Purkinje cell (primary cell): ENCODE measurements at places on chromosomes 16 and 17. TPM values are rescaled to one million over a fixed set of nuclear protein-coding genes. Genes with fewer than 3 reads are reported as not detected.

The CCDC144A gene
- 2.4 and 9.5 TPM in 2 replicates for polyA plus RNA-seq

The RCVRN gene
- polyA plus RNA-seq: not detected in 2 replicates

The QRICH2 gene
- 0.21 and 0.31 TPM in 2 replicates for polyA plus RNA-seq

The CA5A gene
- polyA plus RNA-seq: not detected in 2 replicates

The KRTAP17-1 gene
- not detected in 2 replicates for polyA plus RNA-seq

The WNT3 gene
- polyA plus RNA-seq: 9.9 and 11.2 TPM in 2 replicates

The SLC16A13 gene
- not detected in 2 replicates for polyA plus RNA-seq

The MT1A gene
- polyA plus RNA-seq: 3.5 TPM in 1 of 2 replicates, not detected in the other

The SPN gene
- polyA plus RNA-seq: not detected in 2 replicates
